WTC11 (cell line): ENCODE measurements at places on chromosomes 5 and 9. TPM values are rescaled to one million over a fixed set of nuclear protein-coding genes. Genes with fewer than 3 reads are reported as not detected.

- DNase-seq, result no peak
- no peak overlapping the region for H3K27ac ChIP-seq
- no peaks in the 10 kb centered on the region for H3K27me3 ChIP-seq
- peaks cover 8% of the 10 kb centered on the region for H3K4me1 ChIP-seq
- H3K4me3 ChIP-seq, result no peak overlapping the region
Measured at GRCh38 chr9:13090628-13091027, 188.9 kb downstream of the MPDZ start.

DNA sequence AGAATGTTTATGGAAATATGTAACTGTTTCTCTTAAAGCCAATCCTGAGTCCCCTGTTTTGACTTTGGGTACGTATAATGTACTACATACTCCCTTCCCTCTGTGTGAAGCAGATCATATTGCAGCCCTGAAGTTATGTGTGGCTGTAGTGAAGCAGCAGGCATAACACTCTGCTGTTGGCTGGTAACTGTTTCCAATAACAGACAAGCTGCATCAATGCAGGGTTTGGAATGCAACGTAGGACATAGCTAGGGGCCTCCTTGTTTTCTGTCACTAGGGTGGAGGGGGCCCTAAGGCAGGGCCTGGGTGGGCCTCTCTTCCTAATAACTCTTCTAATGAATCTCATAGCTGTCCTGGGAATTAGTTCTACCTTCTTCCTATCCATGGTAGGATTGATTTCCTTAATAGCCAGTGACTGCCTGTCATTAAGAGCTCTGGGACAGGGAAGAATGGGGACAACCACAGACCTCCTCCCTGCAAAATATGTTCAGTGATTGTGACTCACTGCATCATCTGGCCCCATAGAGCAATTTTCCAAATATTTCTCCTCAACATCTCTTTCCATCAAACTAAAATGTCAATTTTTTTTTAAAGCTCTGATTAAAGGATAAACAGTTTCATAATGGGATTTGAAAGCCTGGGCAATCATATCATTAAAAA is 129.6 kb upstream of the HMHB1 start:
- H3K4me1 ChIP-seq, result no peaks in the 10 kb centered on the region
- H3K27ac ChIP-seq, result no peak overlapping the region
- H3K4me3 ChIP-seq, result no peak overlapping the region
- H3K36me3 ChIP-seq, result no peaks in the 10 kb centered on the region
- no peak for DNase-seq

GRCh38 chr5:64074533-64074932 is 91.1 kb upstream of the RNF180 start:
- peak; percentile 14 for DNase-seq
- H3K27me3 ChIP-seq, result no peaks in the 10 kb centered on the region

DNA sequence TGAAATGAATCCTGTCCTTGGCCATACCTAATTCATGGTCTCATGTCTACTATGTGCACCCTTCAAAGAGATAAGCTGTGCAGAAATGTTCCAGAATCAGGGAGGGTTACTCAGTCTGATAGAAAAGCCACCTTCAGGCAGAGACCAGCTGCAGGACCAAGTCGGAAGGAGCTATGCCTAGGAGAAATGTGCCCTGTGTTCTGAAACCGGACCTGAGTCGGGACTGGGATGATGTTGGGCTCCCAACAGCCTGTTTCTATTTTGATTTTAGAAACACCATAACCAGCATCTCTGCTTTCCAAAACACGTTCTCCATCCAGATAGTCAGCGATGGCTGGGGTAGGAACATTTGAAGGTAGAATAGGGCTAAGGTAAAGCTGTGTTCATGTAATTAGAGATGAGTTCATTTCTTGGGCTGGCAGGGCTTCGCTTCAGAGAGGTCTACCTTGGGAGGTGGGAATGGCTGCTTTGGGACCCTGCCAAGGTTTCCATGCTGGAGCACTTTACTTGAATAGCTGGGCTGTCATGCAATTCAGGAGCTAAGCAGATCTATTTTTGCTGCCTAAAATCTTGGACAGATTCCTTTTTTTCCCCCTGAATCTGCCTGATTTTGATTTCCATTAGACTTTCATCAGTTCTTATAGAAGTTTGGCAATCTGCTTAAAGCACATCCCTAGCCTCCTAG is 2.8 kb downstream of the ADCY2 start:
- H3K27me3 ChIP-seq, result no peaks in the 10 kb centered on the region; the same call in 1 of the 2 replicates
- peak overlapping the region; percentile 66 for H3K27ac ChIP-seq
- peaks cover 69% of the 10 kb centered on the region for H3K4me1 ChIP-seq
- H3K36me3 ChIP-seq, result peaks cover 23% of the 10 kb centered on the region
- no peak for DNase-seq
- H3K4me3 ChIP-seq, result peak overlapping the region; percentile 90

DNA sequence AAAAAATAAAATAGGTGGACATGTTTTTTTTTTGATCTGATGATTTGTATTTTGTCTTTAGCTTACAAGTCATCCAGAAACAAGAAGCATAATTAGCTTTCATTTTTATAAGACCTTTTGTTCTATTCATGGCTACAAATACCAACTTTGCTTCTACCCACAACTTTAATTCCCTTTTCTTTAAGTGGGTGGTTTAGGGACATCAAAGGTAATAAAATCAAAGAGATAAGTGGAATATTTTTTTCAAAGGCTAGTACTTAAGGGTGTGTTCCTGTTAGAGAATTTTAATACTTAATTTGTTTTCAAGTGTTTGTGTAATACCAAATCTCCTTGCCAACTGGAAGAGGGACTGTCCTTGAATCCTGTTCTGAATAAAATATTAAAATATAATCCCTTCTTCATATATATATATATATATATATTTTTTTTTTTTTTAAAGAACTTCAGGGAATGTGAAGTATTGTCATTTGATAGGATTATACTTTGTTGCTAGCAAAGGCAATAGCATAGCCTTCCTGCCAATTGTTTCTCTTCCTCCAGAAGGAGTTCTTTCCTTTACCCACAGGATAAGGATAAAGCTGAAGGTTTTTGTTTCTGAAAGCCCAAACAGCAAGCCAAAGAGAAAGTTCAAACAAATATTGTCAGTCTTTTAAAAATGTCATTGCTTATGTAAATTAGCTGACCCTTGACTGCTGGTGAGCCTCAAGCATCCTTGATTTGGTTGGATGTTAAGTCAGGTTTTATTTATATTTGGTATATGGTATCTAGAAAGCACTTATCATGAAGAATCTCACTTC is 108.9 kb downstream of the PAM start:
- peak overlapping the region; percentile 41; the same call in 1 of the 2 replicates for H3K27ac ChIP-seq
- peaks cover 42% of the 10 kb centered on the region for H3K4me1 ChIP-seq
- no peaks in the 10 kb centered on the region for H3K36me3 ChIP-seq
- no peak overlapping the region for H3K4me3 ChIP-seq
- no peaks in the 10 kb centered on the region for H3K27me3 ChIP-seq

GRCh38 chr5:8683496-8683895 is 814.5 kb downstream of the MTRR start:
- no peaks in the 10 kb centered on the region for H3K4me1 ChIP-seq
- H3K27me3 ChIP-seq, result no peaks in the 10 kb centered on the region
- DNase-seq, result no peak
- H3K36me3 ChIP-seq, result no peaks in the 10 kb centered on the region
- no peak overlapping the region for H3K4me3 ChIP-seq
- no peak overlapping the region for H3K27ac ChIP-seq

- no peaks in the 10 kb centered on the region for H3K36me3 ChIP-seq
- H3K27me3 ChIP-seq, result no peaks in the 10 kb centered on the region
- no peak overlapping the region for H3K27ac ChIP-seq
- H3K4me3 ChIP-seq, result no peak overlapping the region
- 0 out of 2 replicates have a peak, but pooled peaks cover 4% of the 10 kb centered on the region for H3K4me1 ChIP-seq
- no peak for DNase-seq
Measured at GRCh38 chr5:87151547-87151946, 116.1 kb upstream of the RASA1 start.

DNA sequence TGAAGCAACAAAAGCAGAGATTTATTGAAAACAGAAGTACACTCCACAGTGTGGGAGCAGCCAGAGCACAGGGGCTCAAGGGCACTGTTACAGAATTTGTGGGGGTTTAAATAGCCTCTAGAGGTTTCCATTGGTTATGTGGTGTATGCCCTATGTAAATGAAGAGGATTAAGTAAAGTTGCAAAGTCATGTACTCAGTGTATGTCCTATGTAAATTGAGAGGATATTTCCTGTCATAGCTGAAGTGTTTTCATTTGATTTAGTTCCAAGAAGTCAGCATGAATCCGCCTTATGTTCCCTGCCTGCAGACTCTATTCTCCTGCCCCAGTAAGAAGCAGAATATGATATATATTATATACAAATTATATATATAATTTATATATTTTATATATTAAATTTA is 966.0 kb upstream of the COX7C start:
- no peak overlapping the region for H3K27ac ChIP-seq
- H3K4me1 ChIP-seq, result peaks cover 16% of the 10 kb centered on the region
- H3K36me3 ChIP-seq, result peaks cover 23% of the 10 kb centered on the region
- DNase-seq, result no peak
- H3K4me3 ChIP-seq, result no peak overlapping the region

DNA sequence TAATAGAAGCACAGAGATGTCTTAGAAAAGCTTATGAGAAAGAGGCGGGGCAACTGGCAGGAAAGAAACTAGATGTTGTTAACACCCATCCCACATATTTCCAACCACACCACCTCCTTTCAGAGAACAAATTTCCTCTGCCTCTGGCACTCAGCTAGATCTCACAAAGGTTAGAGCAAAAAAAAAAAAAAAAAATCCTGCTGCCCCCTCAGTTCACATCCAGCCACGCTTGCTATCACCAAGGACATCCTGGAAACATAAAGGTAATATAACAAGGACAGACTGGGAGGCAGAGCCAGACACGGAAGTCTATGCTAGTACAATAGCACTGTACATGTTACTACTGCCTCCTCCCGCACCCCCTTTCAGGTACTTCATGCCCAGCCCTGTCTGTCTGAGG is 238.0 kb upstream of the PTGER4 start:
- DNase-seq, result no peak
- H3K4me3 ChIP-seq, result no peak overlapping the region
- H3K36me3 ChIP-seq, result peaks cover 10% of the 10 kb centered on the region
- peaks cover 8% of the 10 kb centered on the region for H3K4me1 ChIP-seq
- H3K27ac ChIP-seq, result no peak overlapping the region

- H3K27ac ChIP-seq, result no peak overlapping the region
- DNase-seq, result no peak
- peak overlapping the region; percentile 10 for H3K4me3 ChIP-seq
- peaks cover 12% of the 10 kb centered on the region for H3K4me1 ChIP-seq
- H3K27me3 ChIP-seq, result peaks cover 45% of the 10 kb centered on the region
- H3K36me3 ChIP-seq, result no peaks in the 10 kb centered on the region
Measured at GRCh38 chr9:109781541-109782197, 1.7 kb downstream of the PALM2AKAP2 start.

GRCh38 chr9:121282277-121283079 is 14.5 kb downstream of the GSN start:
- peaks cover 85% of the 10 kb centered on the region for H3K27me3 ChIP-seq
- no peak for DNase-seq
- H3K27ac ChIP-seq, result no peak overlapping the region

- H3K4me1 ChIP-seq, result 0 out of 2 replicates have a peak, but pooled peaks cover 2% of the 10 kb centered on the region
- H3K27ac ChIP-seq, result no peak overlapping the region
- no peaks in the 10 kb centered on the region for H3K36me3 ChIP-seq
- peak; percentile 12 for DNase-seq
- no peak overlapping the region for H3K4me3 ChIP-seq
Measured at GRCh38 chr9:134554373-134555093, 87.1 kb upstream of the COL5A1 start.

GRCh38 chr5:135690466-135690865 is 111.7 kb upstream of the CXCL14 start:
- peaks cover 5% of the 10 kb centered on the region; the same call in 1 of the 2 replicates for H3K27me3 ChIP-seq
- H3K27ac ChIP-seq, result no peak overlapping the region
- H3K36me3 ChIP-seq, result no peaks in the 10 kb centered on the region
- H3K4me1 ChIP-seq, result peaks cover 5% of the 10 kb centered on the region; the same call in 1 of the 2 replicates
- no peak overlapping the region for H3K4me3 ChIP-seq
- DNase-seq, result no peak

GRCh38 chr5:96814041-96814440 is 6.3 kb upstream of the ERAP1 start:
- H3K4me1 ChIP-seq, result peaks cover 17% of the 10 kb centered on the region
- H3K36me3 ChIP-seq, result no peaks in the 10 kb centered on the region
- no peaks in the 10 kb centered on the region for H3K27me3 ChIP-seq
- H3K27ac ChIP-seq, result no peak overlapping the region
- no peak for DNase-seq

DNA sequence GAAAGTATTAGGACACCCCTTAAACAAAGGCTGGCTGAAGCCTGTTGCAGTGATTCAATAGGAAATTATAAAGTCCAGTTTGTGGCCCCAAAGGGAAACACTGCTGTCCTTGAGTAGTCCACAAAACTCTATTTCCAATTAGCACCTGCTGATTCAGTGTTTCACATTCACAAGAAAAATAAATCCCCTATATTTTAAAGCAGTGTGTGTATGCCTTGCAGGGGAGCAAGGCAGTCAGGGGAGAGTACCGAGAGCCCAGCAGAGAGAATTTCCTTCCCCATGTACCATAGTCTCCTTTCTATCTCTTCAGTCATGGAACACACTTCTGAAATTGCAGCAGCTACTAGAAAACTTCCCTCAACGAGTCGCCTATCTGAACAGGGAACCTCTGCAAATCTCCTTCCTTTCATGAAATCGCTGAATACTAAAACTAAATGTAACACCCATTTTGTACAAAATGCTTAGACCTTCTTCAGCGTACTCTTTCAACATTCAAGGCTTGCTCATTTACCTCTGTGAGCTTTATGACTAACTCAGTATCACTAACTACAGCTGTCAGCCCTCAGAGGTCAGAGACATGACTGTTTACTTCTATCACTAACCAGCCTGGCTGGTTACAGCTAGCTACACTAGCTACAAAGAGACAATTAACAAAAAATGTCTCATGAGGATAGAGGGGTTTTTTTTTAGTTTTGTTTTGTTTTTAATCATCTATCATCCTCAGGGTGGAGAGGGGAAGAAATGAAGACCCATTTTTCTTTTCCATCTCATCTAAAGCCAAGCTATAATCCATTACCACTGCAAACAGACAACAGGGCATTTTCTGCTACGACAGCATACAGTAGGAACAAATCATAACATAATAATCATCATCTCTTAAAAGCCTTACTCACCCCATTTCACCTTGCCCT is 188.7 kb downstream of the EBF1 start:
- H3K36me3 ChIP-seq, result no peaks in the 10 kb centered on the region
- no peak overlapping the region for H3K4me3 ChIP-seq
- H3K27me3 ChIP-seq, result no peaks in the 10 kb centered on the region
- peaks cover 17% of the 10 kb centered on the region for H3K4me1 ChIP-seq
- H3K27ac ChIP-seq, result no peak overlapping the region
- DNase-seq, result no peak

GRCh38 chr9:36407122-36407723 is 7.2 kb upstream of the RNF38 start:
- peak overlapping the region; percentile 87 for H3K27ac ChIP-seq
- no peak overlapping the region for H3K4me3 ChIP-seq
- H3K4me1 ChIP-seq, result peaks cover 15% of the 10 kb centered on the region
- H3K36me3 ChIP-seq, result peaks cover 3% of the 10 kb centered on the region; the same call in 1 of the 2 replicates
- no peaks in the 10 kb centered on the region for H3K27me3 ChIP-seq
- peak; percentile 43 for DNase-seq

Gene GABBR2
- 0.92 to 2.2 TPM (median 1.5 TPM) in 3 replicates for total RNA-seq

Gene GABRA6
- total RNA-seq, result not detected in 3 replicates

Gene PHF24
- 0.34 to 0.59 TPM (median 0.53 TPM) in 3 replicates for total RNA-seq

Gene SPOCK1
- total RNA-seq, result 13.2 to 15.8 TPM (median 15.2 TPM) in 3 replicates

Gene ZFP2
- 1.0 to 2.0 TPM (median 1.7 TPM) in 3 replicates for total RNA-seq

Gene UNC5A
- total RNA-seq, result 7.9 to 10.2 TPM (median 9.4 TPM) in 3 replicates

Gene FOXI1
- not detected in 3 replicates for total RNA-seq

Gene DAP
- 46.7 to 47.7 TPM (median 47.5 TPM) in 3 replicates for total RNA-seq

Gene MARCOL
- total RNA-seq, result not detected in 3 replicates

Gene PITX1
- 0.07 to 0.23 TPM (median 0.13 TPM) in 3 replicates for total RNA-seq

Gene DAPK1
- total RNA-seq, result 127 to 130 TPM (median 129 TPM) in 3 replicates
